ENCODE measurements at places on chromosomes 3 and 15.

GRCh38 chr15:74464216-74464615, 3.3 kb upstream of the UBL7 start:
- DNase-seq = no peak

DNA sequence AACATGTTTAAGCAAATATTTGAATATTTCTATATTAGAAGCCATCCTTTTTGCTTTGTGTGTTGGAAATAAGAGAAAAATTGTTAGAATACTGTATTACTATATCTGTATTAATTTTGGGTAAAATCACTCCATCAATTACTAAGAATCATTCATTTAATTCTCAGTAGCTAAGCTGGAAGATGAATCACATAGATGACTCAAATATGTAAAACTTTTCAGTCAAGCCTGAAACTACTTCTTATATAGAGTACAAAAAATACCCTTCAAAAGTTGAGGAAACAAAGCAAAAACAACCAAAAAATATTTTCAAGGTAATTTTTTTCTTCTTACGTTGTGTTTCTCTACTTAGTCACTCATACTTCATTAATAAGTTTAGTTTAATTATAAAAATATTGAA, 205.7 kb upstream of the ROBO1 start:
- no peak for DNase-seq

DNA sequence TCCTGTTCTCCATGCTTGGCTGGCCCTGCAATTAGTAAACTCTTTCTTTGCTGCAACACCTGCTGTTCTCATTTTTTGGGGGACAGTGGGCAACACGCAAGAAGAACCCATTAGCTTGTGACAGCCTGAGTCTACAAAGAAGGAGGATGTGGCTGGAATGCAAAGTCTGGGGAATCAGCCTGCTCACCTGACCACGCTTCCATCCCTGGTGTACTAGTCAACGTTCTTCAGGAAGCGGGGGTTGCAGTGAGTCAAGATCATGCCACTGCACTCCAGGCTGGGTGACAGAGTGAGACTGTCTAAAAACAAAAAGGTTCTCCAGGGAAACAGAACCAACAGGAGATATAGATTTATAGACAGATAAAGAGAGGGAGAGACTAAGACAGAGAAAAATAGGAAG, 27.7 kb upstream of the KBTBD12 start:
- DNase-seq = no peak

DNA sequence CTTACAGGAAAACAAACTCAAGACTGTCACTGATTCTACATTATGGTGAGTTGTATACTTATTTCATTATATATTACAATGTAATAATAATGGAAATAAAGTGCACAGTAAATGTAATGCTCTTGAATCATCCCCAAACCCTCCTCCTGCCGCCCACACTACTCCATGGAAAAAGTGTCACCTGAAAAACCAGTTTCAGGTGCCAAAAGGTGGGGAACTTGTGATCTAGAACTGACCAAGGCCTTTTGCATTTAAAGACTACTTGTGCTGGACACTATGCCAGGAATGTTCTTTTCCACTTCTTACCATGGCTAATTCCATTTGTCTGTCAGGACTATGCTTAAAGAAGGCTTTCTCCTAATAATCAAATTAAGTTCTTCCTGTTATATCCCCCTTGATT, 32.3 kb downstream of the ROBO2 start:
- DNase-seq = no peak

All from stimulated activated CD4-positive, alpha-beta T cell treated with anti-CD3 and anti-CD28 coated beads, Interleukin-1b, Interleukin-23, amount 100 ng/mL, for 24 hours (primary cell).